Amygdala (tissue), 56 donors: ENCODE measurements at places on chromosomes 4 and X.

DNA sequence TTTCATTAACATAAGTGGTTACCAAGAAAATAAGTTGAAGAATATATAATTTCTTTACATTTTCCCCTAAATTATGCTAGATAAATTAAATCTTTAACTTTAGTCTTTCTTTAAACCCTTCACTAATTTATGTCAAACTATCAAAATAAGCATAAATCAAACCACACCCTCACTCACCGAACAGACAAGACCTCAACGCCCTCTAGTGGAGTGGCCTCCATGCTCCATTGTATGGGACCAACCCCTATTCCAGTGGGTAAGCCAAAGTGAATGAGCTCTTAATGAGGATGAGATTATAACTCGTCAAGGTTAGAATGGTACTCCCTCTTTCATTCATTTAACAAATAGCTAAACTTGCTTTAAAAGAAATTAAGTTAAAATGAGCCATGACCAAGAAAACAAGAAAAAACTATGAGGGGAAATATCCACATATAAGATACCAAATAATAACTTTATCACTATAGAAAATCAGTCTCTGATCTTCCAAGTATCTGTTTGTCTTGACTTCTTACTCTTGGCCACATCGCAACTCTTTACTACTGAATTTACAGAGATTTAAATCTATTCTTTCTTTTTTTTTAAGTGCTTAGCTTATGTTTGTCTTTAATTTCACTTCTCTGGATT lies 15.6 kb upstream of the BBS12 start:
- DNase-seq = peak; percentile 27

DNA sequence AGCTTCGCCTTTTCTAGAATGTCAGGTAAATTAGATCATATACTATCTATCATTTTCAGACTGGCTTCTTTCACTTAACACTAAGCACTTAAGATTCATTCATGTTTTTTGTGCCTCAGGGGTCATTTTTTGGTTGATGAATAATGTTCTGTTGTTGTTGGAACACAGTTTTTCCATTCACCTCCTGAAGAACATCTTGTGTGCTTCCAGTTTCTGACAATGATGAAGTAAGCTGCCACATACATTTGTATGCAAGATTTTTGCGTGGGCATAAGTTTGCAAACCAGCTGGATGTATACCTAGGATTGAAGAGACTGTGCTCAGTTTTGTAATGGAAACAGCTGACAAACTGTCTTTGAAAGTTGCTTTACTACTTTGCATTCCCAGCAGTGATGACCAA lies 37.6 kb downstream of the MAGEA9 start:
- DNase-seq = no peak

GRCh38 chr4:109977854-109978501 lies 65.3 kb downstream of the EGF start:
- no peak for DNase-seq

- DNase-seq = no peak
Measured at GRCh38 chr4:28675582-28675981, 1814.9 kb downstream of the STIM2 start.

GRCh38 chr4:81468678-81469077 lies 3.0 kb downstream of the RASGEF1B start:
- no peak for DNase-seq

GRCh38 chr4:23782778-23783437 lies 106.9 kb downstream of the PPARGC1A start:
- no peak for DNase-seq

DNA sequence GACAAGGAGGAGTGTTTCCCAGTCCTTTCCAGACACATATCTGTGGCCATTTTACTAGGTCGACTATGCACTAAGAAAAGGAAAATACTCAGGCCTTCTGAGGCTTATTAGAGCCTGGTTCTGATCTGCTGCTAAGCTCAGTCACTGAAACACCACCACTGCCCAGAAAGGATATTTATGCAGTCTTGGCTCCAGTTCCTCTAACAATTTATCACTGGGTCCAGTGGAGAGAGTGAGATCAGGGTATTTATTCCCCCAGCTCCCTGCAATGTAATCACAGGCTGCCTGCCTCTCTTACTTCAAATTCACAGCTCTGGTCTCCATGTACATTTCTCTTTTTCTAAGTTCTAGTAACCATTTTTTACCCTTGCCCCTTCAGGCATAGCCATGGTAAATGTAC lies 81.6 kb upstream of the INPP4B start:
- DNase-seq = no peak

GRCh38 chr4:101178731-101179130 lies 168.6 kb downstream of the PPP3CA start:
- no peak for DNase-seq

GRCh38 chr4:114472269-114473032 lies 126.2 kb upstream of the UGT8 start:
- no peak for DNase-seq

DNA sequence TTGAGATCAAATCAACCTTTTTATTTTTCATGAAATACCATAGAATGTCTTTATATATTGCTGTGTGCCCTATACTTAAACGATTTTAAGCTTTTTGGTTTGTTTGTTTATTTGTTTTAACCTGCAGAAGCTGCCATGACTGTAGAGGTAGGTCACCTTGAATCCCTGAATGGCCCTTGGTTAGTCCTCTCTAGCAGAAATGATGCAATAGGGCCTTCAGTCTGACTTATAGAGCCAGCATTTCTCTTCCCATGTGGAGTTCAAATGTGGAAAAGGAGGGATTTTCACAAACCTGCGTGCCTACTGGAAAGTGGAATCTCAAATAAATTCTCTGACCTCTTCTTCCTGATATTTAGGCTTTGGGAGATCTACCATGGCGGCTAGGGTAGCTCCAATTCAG lies 327.9 kb downstream of the MAPK10 start:
- no peak for DNase-seq

DNA sequence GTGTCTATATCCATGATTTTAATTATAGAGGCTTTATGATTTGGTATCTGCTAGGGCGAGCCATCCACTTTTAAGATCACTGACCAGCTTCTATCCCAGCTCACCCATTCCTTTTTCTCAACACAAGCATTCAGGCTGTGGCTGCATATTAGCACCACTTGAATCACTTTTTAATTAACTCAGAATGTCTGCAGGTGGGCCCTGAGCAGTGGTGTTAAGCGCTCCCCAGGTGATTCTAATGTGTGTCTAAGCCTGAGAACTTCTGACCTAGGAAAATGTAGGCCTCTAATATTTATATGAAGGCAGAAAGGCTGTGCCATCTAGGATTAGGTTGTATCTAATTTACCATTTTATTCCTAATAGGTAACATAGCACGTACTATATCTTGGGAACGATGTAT lies 19.8 kb upstream of the QRFPR start:
- DNase-seq = no peak

- DNase-seq = no peak
Measured at GRCh38 chrX:112968351-112969133, 127.9 kb upstream of the AMOT start.

- no peak for DNase-seq
Measured at GRCh38 chr4:93996895-93997294, 168.3 kb downstream of the ATOH1 start.

DNA sequence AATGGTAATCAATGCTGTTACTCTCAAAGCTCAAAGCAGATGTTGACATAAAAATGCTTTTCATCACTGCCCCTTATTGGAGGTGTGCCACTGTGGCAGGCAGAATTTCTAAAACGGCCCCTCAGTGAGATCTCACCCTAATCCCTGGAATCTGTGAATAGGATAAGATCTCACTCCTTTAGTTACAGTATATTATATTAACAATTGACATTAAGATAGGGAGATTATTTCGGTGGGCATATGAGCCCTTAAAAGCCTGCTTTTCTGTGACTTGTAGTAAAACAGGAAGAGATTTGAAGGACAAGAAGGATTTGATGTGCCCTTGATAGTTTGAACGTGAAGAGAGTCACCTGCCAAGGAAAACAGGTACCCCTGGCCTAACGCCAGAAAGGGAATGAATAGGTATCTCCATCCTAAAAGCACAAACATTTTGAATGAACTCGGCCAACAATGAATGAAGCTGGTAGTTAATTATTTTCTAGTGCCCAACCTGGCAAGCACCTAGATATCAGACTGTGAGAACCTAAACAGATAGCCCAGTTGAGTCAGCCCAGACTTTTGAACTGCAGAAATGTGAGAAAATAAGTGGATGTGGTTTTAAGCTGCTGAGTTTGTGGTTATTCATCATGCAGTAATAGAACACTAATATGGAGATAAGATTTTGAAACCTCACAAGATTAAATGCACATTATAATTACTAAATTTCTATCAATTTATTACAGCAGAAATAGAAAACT lies 881.6 kb downstream of the PCDH18 start:
- no peak for DNase-seq

GRCh38 chr4:163810755-163811154 lies 316.3 kb downstream of the TMA16 start:
- no peak for DNase-seq

GRCh38 chr4:109134268-109134667 lies 168.2 kb downstream of the COL25A1 start:
- DNase-seq = no peak

GRCh38 chr4:41360921-41361793 lies 104.4 kb downstream of the UCHL1 start:
- DNase-seq = no peak

- DNase-seq = no peak
Measured at GRCh38 chrX:120036704-120037103, 40.8 kb downstream of the RHOXF2B start.

- no peak for DNase-seq
Measured at GRCh38 chr4:41969671-41970070, 11.9 kb upstream of the DCAF4L1 start.

DNA sequence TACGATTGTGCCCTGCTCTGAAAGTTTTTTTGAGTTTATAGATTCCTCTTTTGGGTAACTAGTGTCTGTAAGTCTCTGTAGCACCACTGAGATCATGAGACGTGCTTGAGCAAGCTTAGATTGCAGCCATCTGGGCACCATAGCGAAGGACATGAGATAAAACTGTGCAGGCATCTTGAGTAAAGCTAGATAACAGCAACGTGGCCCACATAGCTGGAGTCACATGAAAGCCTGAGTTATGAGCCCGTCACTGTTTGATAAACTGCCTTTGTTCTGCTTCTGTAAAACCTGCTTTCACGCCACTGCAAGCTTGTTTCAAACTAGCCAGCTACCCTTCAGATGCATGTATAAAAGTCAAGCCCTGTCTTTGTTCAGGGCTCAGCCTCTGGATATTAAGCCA lies 359.1 kb upstream of the CXorf51A start:
- DNase-seq = no peak

DNA sequence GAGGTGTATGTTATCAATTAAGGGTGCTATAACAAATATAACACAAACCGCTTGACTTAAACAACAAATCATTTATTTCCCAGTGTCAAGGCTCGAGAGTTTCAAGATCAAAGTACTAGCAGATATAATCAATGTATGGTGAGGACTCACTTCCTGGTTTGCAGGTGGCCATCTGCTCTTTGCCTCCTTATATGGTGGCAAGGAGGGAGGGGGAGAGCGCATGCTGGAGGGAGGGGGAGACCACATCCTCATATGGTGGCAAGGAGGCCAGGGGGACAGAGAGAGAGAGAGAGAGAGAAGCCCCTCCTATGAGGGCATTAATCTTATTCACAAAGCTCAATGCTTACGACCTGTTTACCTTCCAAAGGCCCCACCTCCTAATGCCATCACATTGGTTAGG lies 372.3 kb upstream of the SPOCK3 start:
- no peak for DNase-seq

DNA sequence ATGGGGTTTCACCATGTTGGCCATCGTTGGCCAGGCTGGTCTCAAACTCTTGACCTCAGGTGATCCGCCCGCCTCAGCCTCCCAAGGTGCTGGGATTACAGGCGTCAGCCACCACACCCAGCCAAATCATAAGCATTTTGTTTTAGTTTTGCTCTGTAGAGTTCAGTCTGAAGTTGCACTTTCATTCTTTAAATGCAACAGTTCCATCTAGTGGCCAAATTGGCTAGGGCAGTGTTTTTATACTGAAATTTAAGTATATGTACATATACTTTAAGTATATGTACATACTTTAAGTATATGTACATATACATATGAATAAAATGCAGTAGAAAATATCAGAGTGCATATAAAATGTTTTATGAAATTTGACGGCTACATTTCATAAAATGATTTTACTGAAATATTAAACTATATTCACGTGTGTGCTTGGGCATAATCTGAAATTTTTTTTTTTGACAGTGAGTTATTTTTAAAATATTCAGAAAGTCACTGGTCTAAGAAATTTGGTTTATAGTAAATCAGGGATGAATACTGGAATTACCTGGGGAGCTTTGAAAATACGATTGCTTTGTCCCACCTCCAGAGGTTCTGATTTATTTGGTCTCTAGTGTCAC lies 145.5 kb downstream of the NWD2 start:
- peak; percentile 14 for DNase-seq

GRCh38 chrX:39720945-39721344 lies 376.8 kb downstream of the BCOR start:
- DNase-seq = no peak

- DNase-seq = no peak
Measured at GRCh38 chrX:148363471-148364235, 136.8 kb upstream of the AFF2 start.

DNA sequence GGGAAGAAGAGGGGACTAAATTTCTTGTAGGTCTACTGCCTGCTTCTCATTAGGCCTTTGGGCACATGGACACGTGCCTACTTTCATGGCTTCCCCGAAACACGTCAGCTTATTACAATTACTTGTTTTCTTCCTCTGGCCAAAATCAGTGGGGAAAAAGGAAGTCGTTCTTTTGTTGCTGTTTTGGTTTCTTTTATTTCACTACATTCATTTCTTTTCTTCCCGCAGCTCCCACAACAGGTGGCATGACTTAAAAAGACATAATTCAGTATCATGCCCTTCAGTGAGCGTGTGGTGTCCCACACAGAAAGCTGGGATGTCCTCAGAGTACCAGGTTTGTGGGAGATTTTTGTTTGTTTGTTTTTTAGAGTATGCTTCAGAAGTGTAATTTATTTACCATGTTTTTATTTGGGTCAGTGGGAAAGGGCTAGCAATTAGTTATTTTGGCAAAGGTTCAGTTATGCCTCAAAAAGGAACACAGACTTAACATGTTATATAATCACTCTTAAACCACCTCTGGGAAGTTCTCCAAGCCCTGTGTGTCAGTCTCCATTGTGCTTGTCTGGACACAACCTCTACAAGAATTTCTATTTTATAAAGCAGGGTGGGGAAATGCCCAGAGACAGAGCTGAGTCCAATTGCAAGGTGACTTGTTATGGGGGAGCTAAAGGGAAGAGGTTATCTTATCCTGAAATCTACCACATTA lies 44.2 kb upstream of the SPRY1 start:
- DNase-seq = no peak

- DNase-seq = no peak
Measured at GRCh38 chr4:136725286-136726081, 806.8 kb downstream of the PCDH18 start.

- no peak for DNase-seq
Measured at GRCh38 chr4:138560448-138560847, 318.3 kb upstream of the SLC7A11 start.

- DNase-seq = no peak
Measured at GRCh38 chr4:138226351-138226750, 15.8 kb downstream of the SLC7A11 start.

- DNase-seq = no peak
Measured at GRCh38 chrX:40104985-40105834, 7.5 kb upstream of the BCOR start.
